ENCODE measurements at places on chromosomes 2 and 18.
A peak's percentile ranks its signal among the peaks of the same experiment; 100 is the strongest.

DNA sequence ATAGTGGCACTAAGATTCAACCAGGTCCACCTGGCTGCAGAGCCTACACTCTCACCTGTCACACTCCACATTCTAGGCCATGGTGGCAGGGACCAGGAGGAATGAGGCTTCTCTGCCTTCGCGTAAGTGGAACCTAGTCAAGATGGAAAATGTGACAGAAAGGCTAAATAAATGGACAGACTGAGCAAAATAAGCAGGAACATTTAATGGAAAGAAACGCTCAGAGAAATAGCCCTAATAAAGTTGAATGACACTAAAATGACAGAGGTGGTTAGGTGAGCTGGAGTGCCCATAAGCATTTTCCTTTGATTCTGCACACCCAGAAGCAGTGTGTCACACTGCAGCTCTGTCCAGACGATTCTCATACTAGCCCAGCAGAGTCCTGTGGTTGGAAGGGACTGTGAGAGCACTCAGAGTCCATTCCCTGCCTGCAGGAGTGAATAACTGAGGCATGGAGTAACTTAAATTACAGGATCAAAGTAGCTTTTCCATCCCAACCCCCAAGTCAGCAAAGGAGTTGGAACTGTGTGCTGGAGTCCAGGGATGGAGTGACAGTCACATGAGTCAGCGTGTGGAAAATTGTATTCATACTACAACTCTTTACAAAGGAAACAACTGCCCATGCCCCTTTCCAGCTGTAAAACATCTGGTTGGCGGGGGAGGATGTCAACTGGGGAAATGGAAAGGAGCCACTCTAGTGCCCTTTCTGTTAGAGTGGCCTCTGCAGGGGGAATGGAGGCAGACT, 105.4 kb upstream of the LGALSL start:
- DNase-seq = peak; percentile 48

DNA sequence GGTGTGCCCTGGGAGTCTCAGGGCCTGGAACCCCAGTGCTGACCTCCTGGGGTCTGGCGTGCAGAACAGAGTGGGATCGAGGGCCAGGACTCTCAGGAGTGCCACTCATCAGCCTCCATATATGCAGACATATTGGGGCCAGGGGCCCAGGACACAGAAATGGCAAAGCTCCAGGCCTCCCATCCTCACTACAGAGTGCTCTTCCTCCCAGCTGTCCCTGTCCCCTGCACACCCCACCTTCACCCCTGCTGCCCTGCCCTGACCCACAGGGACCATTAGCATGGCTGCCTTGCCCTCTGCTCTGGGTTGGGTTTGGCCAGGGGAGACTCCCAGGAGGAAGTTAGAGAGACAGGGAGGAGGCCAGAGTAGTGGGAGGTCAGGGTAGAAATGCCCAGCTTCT, 2.8 kb downstream of the TEX51 start:
- DNase-seq = no peak

DNA sequence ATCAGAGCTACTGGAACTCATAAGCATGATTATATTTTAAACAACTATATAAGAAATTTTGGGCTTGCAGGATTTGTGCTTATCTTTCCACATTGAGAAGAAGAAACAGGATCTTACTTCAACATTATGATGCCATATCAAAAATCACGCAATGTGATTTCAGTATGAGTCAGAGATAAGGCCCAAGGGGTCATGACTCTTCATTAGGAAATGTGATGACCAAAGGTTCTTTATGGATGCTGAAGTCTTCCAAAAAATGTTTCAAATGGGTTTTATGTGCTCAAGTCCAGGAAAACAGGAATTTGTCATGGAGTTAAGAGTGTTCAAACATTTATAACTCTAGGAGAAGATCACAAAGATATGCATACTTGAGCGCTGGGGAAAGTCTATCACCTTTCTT, 7.8 kb upstream of the SERPINB2 start:
- DNase-seq = peak; percentile 47

- peak; percentile 41 for DNase-seq
Observed at GRCh38 chr2:18372641-18373040, 187.8 kb downstream of the RDH14 start.

DNA sequence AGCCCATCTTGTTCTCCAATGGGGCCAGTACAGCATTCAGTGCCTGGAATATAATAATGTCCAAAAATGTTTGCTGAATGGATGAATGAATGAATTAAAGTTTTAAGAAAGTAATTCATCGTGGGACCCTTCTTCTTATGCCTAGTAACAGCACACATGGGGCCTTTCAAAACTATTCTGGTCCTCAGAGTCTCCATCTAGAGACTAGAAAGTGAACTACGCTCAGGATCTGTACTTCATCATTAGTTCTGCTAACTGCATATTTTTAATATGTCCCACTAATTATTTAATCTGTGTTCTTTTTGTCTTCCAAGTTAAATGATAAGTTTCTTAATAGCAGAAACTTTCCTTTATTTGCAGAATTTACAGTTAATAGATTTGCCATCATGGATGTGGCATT, 172.5 kb downstream of the SMAD2 start:
- DNase-seq = no peak

GRCh38 chr2:160703648-160704585, 210.3 kb upstream of the RBMS1 start:
- DNase-seq = peak; percentile 20

DNA sequence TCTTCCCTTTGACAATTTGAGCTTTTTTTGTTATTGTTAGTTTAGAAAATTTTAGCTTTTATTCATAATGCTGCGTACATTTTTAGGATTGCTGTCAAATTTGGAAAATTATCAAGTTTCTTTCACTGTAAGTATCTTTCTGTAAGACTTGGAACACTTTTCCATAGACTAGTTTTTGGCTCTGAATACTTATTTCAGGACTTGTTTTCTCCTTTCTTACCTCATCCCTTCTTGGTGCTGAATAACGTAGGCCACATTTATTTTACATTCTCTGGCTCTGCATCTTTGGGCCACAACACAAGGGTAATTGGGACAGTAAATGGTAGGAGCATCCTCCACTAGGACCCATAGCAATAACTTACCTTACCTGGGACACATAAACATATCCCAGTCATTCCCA, 85.1 kb downstream of the CCDC85A start:
- no peak for DNase-seq

GRCh38 chr2:235406430-235406829, 87.4 kb upstream of the AGAP1 start:
- DNase-seq = no peak

DNA sequence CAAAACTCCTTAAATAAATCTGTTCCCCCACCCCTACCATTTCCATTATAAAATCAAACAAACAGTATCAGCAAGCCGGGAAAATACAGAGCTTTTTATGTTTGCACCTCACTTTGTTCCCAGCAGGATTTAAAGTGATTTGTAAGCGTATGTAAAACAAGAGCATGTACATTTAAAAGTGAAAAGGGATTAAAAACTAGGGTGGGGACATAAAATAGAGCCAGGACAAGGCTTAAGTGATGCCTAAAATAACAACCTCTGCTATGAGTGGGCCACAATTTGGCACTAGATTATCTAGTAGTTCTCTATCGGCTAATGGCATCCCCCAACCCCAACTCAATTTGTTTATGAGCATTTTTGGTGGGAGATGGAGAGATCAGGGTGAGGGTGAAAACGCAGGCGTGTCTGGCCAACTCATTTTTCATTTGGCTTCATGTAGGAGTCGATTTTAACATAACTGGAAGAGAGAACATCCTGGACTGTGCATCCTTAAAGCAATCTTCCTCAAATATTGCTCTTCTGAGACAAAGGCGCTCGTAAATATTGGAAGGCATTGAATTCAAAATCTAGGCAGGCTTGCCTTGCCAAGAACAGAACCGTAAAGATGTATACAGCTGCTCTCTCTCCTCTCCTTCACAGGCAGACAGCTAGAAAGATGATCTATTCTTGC, 34.5 kb upstream of the TSPYL6 start:
- DNase-seq = no peak

- no peak for DNase-seq
Observed at GRCh38 chr2:164711766-164712138, 90.5 kb upstream of the GRB14 start.

DNA sequence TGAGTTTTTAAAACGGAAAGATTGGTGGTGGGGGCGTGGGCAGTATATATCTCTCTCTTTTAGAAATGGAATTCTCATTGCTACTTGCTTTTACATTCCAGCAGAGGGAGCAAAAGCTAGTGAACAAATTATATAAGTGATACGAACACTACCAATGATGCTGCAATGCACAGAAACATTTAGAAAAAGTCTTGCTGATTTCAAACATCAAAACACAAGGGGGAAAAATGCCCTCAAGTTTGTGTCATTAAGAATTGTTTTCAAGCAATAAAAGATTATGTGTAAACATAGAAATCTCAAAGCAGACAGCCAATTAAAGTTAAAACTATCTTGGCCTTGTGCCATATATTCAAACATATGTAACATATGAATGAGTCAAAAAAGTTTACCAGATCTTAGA, 296.3 kb upstream of the KCNJ3 start:
- DNase-seq = no peak

DNA sequence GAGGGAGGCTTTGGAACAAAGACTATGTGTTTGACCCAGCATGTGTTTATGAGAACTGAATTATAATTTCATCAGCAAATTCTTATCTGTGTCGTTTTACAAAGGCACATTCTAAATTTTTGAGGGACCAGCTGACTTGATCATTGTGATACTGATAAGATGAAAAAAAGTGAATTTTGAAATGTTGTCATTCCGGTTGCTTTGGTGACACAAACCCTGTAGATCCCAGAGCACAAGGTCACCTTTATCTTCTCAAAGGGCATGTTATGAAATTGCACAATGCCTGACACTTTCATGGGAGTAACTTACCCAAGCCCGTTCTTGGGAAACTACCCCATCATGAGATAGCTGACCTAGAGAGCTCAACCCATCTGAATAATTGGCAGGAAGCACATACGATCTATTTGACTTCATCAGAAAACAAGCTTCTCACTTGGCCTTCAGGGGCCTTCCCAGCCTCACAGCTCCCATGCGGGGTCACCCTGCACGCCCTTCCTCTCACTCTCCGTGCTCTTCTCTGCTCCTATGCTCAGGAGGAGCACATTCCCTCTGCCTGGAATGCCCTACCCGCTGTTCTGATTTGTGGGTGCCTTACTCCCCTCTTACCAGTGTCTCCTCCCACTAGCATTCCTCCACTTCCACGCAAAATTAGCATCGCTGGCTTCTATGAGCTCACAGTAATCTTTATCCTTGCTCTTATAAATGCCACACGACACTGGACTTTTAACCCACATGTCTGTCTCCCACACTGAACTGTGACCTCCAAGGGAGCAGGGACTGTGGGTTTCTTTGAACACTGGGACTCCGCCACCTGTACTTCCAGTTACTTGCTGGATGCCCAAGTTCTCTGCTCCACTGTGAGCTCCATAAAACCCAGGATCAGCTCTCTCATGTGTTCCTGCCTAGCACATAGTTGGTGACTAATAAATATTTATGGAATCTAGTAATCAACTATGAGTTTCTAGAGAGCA, 555.8 kb upstream of the ID2 start:
- DNase-seq = peak; percentile 51

DNA sequence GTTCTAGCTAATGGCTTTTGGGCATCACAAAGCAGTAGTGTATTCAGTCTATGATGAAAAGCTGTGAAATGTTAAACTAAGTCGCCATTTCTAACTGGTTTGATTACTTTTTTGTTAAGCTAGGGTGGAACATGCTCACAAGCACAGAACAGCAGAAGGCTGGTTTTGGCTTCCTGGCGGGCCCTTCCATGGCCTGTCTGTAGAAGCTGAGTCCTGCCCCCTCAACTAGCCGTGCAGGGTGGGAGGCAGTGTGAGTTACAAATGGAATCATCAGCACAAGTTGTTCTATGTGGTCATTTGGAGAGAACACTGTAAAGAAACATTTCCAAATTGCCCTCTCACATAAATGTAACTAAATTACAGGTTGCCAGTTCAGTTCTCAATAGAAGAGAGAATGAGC, 290.8 kb downstream of the ALPK2 start:
- DNase-seq = no peak

- DNase-seq = peak; percentile 97
Observed at GRCh38 chr2:36371928-36372391, 16.4 kb downstream of the CRIM1 start.

DNA sequence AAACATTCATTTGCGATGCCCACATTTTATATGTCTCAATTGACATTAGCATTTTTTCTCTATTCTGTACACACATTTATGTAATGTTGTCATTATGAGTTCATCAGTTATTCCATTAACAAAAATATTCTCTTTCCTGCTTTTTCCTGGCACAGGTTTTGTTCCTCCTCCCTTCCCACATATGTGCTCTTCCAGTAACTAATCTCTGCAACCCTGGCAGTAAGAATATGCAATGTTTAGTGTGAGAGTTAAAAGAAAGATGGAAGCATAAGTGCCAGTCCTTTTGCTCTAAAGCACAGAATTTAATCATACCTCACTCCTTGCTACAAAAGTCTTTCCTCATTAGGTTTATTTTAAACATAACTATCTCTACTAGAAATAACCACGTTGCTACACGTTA, 155.8 kb upstream of the ERBB4 start:
- DNase-seq = no peak

- DNase-seq = peak; percentile 87
Observed at GRCh38 chr2:48175254-48175653, 269.0 kb upstream of the FBXO11 start.

- DNase-seq = no peak
Observed at GRCh38 chr2:16686641-16687040, 21.0 kb upstream of the CYRIA start.

DNA sequence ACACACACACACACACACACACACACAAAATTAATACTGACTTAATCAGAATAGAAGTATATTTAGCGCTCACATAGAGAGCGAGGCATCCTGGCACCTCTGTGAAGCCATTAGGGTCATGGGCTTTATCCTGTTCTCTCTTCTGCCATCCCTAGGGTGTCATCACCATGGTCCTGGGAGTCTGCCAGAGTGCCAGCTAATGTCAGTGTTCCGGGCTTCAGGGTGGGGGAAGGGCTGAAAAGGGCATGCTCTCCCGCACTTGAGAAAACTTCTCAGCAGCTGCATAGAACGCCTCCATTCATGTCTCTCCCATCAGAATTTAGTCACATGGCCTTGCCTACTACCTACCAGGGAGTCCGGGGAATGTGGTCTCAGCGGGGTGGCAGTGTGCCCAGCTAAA, 19.7 kb upstream of the DYNC2LI1 start:
- DNase-seq = no peak

DNA sequence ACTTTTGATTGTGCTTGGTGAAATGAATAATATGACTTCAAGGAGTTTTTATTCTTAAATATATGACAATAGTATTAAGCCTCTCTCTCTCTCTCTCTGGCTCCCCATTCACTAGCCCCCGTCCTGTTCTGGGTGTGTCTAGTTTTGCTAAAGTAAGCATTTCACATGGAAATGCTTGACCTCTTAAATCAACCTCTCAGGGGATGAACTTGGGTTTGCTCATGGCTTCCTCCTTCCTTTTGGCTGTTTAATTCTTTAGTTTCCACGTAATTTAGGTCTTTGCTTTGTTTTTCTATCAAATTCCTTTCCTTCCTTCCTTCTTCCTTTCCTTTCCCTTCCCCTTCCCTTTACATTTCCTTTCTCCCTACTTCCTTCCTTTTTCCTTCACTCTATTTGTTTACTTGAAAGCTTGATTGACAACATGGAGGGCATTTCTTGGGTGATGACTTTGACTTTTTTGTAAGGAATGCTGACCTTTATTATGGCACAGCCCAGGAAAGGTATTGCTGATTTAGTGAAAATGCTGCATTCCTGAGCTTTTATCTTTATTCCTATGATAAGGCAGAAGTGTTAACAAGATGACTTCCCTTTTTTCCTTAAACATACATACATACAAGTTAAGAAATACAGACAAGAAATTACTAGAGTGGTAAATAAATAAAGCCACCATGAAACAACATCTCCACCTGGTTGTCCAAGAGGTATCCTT, 3.6 kb downstream of the DPP4 start:
- no peak for DNase-seq
